ENCODE measurements at places on chromosomes 6 and 20.

- no peaks in the 10 kb centered on the region for H3K36me3 ChIP-seq
- no peak for DNase-seq
- no peak overlapping the region for H3K4me3 ChIP-seq
- H3K27ac ChIP-seq = no peak overlapping the region
These were observed 39.1 kb upstream of the SIRT5 start for GRCh38 chr6:13535306-13535705.

- H3K27me3 ChIP-seq = no peaks in the 10 kb centered on the region
- H3K4me3 ChIP-seq = no peak overlapping the region
- peaks cover 47% of the 10 kb centered on the region for H3K4me1 ChIP-seq
- no peak for DNase-seq
- no peak overlapping the region for H3K27ac ChIP-seq
These were observed 4.4 kb downstream of the AMD1 start for GRCh38 chr6:110878751-110879522.

- no peak overlapping the region for H3K4me3 ChIP-seq
- H3K4me1 ChIP-seq = no peaks in the 10 kb centered on the region
- H3K27ac ChIP-seq = no peak overlapping the region
- H3K27me3 ChIP-seq = no peaks in the 10 kb centered on the region
- H3K36me3 ChIP-seq = no peaks in the 10 kb centered on the region
These were observed 74.6 kb upstream of the XRN2 start for GRCh38 chr20:21228511-21228910.

- no peaks in the 10 kb centered on the region for H3K27me3 ChIP-seq
- peaks cover 12% of the 10 kb centered on the region for H3K4me1 ChIP-seq
- no peak for DNase-seq
- H3K27ac ChIP-seq = no peak overlapping the region
- no peaks in the 10 kb centered on the region for H3K36me3 ChIP-seq
These were observed 175.0 kb downstream of the GMPR start for GRCh38 chr6:16413399-16413798.

DNA sequence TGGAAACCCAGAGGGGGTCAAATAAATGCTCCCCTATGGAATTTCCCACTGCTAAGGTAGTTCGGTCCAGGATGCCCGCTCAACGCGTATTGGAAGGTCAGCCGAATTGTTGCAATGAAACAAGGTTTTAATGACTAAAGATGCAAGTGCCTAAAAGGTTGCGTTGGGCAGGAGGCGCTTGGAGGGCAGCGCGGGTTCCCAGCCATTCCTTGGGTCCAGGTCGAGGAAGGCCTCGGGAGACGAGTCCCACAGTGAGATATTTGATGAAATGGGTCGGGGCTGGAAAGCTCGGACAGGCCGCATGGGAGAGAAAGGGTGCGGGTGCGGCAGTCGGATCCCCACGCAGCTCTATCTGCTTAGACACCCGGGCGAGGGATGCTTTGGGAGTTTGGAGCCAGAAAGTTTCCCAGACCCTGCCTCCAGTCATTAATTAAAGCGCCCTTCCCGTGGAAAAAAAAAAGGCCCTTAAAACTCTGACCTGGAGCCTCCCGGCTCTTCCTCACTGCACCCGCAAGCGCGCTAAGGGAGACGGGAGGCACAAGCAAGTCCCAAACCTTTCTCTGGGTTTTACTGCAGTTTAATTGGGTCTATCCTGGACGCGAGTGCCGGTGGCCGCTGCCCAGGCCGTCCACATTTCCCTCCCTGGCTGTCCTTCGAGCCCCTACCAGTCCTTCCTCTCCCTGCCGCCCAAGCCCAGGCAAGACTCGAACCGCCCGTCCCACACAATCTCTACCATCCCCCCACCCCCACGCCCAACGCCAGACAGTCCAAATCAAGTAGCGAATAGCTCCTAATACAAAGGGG lies 24.2 kb downstream of the TFAP2A start:
- H3K27me3 ChIP-seq = no peaks in the 10 kb centered on the region
- no peak overlapping the region for H3K4me3 ChIP-seq
- no peaks in the 10 kb centered on the region for H3K4me1 ChIP-seq
- no peaks in the 10 kb centered on the region for H3K36me3 ChIP-seq

- peaks cover 46% of the 10 kb centered on the region for H3K4me1 ChIP-seq
- peak overlapping the region; percentile 95 for H3K27ac ChIP-seq
- H3K27me3 ChIP-seq = no peaks in the 10 kb centered on the region
- peaks cover 3% of the 10 kb centered on the region for H3K36me3 ChIP-seq
- H3K4me3 ChIP-seq = peak overlapping the region; percentile 78
These were observed 534 bp upstream of the AKIRIN2 start for GRCh38 chr6:87702589-87702945.

GRCh38 chr6:160667639-160668481 lies 3.8 kb upstream of the LPA start:
- H3K36me3 ChIP-seq = no peaks in the 10 kb centered on the region
- 0 out of 2 replicates have a peak, but pooled peaks cover 11% of the 10 kb centered on the region for H3K27me3 ChIP-seq
- H3K4me1 ChIP-seq = no peaks in the 10 kb centered on the region
- H3K4me3 ChIP-seq = no peak overlapping the region

GRCh38 chr6:135382182-135382628 lies 115.3 kb downstream of the AHI1 start:
- no peaks in the 10 kb centered on the region for H3K36me3 ChIP-seq
- no peak overlapping the region for H3K27ac ChIP-seq
- H3K4me1 ChIP-seq = no peaks in the 10 kb centered on the region
- no peak overlapping the region for H3K4me3 ChIP-seq
- no peaks in the 10 kb centered on the region for H3K27me3 ChIP-seq

- DNase-seq = no peak
- no peaks in the 10 kb centered on the region for H3K27me3 ChIP-seq
- no peak overlapping the region for H3K27ac ChIP-seq
- peaks cover 2% of the 10 kb centered on the region for H3K36me3 ChIP-seq
- H3K4me3 ChIP-seq = no peak overlapping the region
- no peaks in the 10 kb centered on the region for H3K4me1 ChIP-seq
These were observed 17.0 kb downstream of the CCDC167 start for GRCh38 chr6:37482606-37483251.

- no peak overlapping the region for H3K4me3 ChIP-seq
- H3K36me3 ChIP-seq = no peaks in the 10 kb centered on the region
- no peak overlapping the region for H3K27ac ChIP-seq
- DNase-seq = no peak
- H3K27me3 ChIP-seq = no peaks in the 10 kb centered on the region
These were observed 41.5 kb downstream of the MYB start for GRCh38 chr6:135222623-135223022.

DNA sequence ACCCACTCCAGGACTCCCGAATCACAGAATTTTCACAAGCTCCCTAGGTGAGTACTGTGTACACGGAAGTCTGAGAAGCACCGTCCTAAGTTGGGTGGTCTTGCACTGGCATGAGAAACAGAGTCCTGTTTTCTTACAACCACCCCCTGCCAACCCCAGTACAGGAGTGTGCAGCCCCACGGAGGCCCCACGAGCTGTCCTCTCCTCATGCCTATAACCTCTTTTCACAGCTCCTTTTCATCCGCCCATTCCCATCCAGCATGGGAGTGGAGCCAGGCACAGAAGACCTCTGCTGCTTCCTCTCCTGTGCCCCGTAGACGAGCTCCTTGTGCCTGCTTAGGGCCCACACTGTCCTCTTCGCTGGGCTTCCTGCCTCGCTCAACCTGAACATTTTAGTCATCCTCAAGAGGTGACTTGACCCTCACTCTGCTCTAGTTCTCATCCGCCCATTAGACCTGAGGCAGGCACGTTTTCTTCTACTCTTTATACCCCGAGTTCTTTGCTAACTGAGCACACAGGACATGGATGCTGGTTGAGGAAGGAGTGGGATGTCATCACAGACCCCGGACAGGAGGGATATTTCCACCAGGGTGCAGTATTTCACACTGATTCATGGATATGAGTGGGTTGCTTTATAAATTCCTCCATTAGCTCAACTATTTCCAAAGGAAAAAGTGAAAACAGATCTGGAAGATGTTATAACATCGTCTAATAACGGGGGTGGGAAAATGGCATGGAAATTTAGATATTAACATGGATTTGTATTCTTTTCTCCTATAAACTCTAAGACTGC lies 160.5 kb downstream of the TTLL2 start:
- no peaks in the 10 kb centered on the region for H3K4me1 ChIP-seq
- H3K27ac ChIP-seq = no peak overlapping the region
- no peak for DNase-seq
- no peaks in the 10 kb centered on the region for H3K36me3 ChIP-seq
- peaks cover 26% of the 10 kb centered on the region for H3K27me3 ChIP-seq

DNA sequence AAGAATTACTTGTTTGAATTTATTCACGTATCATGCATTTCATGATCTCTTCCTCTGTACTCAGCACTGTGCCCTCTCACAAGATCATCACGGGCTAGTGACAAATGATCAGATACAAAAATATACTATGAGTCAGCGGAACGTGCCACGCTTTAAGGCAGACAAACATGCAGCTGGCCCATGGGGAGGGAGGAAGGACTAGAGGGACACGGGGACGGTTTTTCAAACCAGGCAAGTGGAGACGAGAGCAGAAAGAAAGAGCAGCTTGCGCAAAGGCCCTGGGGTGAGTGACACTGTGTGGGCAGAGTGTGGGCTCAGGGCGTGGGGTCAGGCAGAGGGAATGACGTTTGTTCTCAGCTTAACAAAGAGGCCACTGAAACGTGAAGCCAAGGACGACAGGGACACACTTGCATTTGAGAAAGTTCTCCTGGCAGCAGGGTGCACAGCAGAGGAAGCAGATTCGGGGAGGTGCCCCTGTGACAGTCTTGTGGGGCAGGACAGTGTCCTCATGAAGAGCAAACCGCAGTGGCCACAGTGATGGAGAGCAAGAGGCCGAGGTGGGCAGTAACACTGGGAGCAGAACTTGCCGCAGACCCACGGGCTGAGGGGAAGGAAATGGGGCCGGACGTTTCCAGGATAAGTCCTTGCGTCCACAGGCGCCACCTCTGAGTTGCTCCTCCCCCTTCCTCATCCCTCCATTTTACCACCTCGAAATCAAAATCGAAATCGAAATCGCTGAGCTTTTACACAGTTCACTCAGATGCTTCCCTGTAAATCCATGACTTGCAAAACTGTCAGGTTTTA lies 6.9 kb upstream of the RPS6KA2 start:
- no peaks in the 10 kb centered on the region for H3K27me3 ChIP-seq
- H3K4me3 ChIP-seq = no peak overlapping the region
- H3K36me3 ChIP-seq = no peaks in the 10 kb centered on the region
- H3K4me1 ChIP-seq = peaks cover 34% of the 10 kb centered on the region
- DNase-seq = no peak

DNA sequence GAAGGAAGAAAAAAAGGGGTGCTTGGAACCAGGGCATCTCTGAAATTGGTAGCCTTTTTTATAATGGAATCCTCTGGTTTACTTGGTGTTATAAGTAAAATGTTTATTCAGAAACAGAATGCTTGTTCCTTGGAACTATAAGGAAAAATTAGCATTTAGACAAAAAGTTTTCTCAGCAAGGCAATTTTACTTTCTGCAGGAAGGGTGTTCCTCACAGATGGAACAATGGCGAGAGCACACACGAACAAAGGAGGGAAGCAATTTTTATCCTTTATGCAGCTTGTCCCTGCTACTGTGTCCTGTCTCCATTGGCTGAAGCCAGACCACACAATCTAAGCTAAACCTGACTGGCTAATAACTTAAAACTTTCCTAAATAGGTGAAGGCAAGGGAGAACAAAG lies 22.7 kb upstream of the FANCE start:
- no peaks in the 10 kb centered on the region for H3K27me3 ChIP-seq
- DNase-seq = no peak
- H3K36me3 ChIP-seq = peaks cover 5% of the 10 kb centered on the region
- no peak overlapping the region for H3K4me3 ChIP-seq

DNA sequence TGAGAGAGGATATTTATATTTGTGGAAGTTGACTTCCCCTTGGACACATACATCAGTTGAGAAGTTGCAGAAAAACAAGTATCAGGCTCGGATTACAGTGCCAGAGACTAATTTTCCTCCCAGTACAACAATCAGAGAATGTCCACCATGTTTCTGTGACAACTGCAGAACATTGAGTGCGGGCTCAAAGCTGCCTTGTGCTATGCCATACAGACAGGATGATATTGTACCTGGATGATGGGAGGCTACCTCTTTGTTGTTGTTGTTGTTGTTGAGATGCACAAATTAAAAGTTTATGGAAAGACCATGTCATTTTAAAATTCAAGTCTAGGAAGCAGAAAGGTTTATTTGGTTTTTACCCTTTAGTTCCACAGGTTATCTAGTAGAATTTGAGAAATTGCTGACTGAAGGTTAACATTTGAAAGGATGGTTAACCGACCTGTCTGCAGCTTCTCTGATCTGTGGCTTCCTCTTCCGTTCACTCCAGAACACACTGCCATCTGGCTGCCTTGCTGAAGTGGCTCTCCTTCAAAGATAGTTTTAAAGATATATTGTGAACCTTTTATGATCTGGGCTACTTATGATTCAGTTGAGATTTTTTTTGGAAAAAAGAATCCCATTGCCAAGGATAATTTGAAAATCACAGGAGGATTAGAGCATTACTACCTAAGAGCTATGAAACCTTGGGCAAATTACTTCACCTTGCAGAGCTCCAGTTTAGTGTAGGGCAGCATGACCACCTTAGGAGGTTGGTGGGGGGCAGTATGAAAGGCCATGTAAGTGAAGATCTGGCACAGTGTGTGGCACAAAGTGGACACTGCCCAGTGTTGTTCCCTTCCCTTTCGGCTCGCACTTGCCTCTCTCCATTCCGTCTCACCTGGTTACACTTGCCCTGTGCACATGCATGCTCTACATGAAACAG lies 15.9 kb downstream of the TMEM200A start:
- H3K4me1 ChIP-seq = no peaks in the 10 kb centered on the region
- H3K27me3 ChIP-seq = no peaks in the 10 kb centered on the region
- DNase-seq = no peak
- no peak overlapping the region for H3K4me3 ChIP-seq

- no peak overlapping the region for H3K4me3 ChIP-seq
- H3K36me3 ChIP-seq = no peaks in the 10 kb centered on the region
- no peaks in the 10 kb centered on the region for H3K27me3 ChIP-seq
- DNase-seq = no peak
- no peak overlapping the region for H3K27ac ChIP-seq
These were observed 11.8 kb downstream of the C20orf203 start for GRCh38 chr20:32661820-32662528.

DNA sequence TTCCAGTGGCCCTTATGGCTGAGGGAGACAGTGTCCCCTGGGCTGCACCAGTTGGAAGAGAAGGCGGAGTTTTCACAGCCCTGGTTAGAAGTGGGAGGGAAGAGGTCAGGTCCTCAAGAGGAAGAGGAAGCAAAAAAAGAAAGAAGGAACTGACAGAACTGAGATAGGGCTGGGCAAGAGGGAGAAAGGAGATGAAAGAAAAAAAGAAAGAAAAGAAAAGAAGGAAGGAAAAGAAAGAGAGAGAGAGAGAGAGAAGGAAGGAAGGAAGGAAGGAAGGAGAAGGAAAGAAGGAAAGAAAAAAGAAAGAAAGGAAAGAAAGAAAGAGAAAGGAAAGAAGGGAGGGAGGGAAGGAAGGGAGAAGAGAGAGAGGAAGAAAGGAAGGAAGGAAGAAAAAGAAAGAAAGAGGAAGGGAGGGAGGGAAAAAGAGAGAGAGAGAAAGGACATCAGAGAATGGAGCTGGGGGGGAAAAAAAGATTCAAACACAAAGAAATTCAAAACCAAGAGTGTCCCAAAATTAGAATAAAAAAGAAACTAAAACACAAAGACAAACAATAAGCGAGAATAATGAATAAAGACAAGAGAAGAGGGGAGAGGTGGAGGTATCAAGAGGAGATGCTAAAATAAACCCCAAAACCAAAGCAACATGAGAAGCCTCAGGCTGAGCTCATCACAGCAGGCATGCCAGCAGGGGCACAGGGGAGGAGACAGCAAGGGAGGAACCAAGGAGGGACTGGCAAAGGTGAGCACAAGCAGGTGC lies 5.3 kb upstream of the FUCA2 start:
- H3K4me3 ChIP-seq = no peak overlapping the region
- no peaks in the 10 kb centered on the region for H3K36me3 ChIP-seq
- DNase-seq = no peak
- H3K27me3 ChIP-seq = no peaks in the 10 kb centered on the region
- H3K27ac ChIP-seq = no peak overlapping the region

- no peaks in the 10 kb centered on the region for H3K36me3 ChIP-seq
- peak; percentile 74 for DNase-seq
- H3K4me3 ChIP-seq = no peak overlapping the region
- no peaks in the 10 kb centered on the region for H3K27me3 ChIP-seq
- H3K4me1 ChIP-seq = no peaks in the 10 kb centered on the region
These were observed 8.6 kb upstream of the LBP start for GRCh38 chr20:38337561-38338140.

Data from HCT116 (cell line).